ENCODE measurements at places on chromosomes 11 and 22. TPM values are rescaled to one million over a fixed set of nuclear protein-coding genes. Genes with fewer than 3 reads are reported as not detected.
A peak's percentile ranks its signal among the peaks of the same experiment; 100 is the strongest.

DNA sequence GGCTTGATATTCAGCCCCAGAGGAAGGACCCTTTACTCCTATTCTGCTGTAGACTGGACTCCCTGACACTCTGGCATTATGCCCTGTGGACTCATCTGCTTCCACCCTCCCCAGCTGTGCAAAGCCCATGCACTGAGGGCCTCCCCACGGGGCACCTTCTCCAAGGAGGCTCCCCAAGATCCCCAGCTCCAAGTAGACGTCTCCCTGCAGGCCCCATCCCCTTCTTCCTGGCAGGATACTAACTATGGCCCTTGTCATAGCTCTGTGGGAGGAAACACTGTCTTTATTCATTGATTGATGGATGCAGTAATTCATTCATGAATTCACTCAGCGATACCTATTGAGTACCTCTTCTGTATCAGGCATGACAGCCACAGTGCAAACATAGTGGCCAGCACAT is 15.3 kb upstream of the APOL6 start:
- no peak overlapping the region for H3K27ac ChIP-seq
- H3K27me3 ChIP-seq, result no peaks in the 10 kb centered on the region
- no peak for DNase-seq
- H3K4me3 ChIP-seq, result no peak overlapping the region

DNA sequence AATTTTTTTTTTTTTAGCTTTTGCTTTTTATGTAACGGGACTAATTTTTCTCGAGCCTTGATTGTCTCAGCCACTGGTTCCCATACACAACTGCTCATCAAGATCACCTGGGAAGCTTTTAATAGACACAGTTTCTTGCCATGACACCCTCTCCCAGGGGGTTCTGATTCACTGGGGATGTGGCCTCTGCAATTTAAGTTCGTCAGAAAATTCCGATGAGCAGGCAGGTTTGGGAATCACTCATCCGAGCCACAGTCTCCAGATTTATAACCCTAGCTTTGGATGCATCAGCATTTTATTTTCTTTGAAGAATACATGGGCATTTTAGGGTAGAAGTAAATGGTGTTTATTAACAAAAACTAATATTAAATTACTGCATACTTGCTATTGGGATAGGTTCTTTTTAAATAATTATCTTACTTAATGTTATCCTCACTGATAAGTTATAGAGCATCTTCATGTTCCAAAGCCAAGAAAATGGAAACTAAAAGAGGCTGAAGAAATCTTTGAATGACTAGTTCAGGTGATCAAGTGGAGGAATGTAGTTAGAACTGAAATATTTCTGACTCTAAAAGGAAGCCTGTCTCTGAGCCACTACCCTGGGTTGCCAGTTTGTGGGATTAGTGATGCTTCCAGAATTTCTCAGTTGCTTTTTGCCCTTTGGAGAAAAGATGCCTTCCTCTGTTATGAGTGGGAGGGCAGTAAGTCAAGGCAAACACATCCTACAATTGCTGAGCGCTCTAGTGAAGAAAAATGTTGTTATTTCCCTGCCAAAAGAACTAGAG is 319.0 kb downstream of the DDX10 start:
- DNase-seq, result no peak
- no peaks in the 10 kb centered on the region for H3K36me3 ChIP-seq

GRCh38 chr11:64859542-64860414 is 15.3 kb upstream of the CDC42BPG start:
- no peak for DNase-seq
- H3K27me3 ChIP-seq, result no peaks in the 10 kb centered on the region
- H3K36me3 ChIP-seq, result peaks cover 8% of the 10 kb centered on the region
- peaks cover 21% of the 10 kb centered on the region for H3K4me1 ChIP-seq
- H3K27ac ChIP-seq, result no peak overlapping the region
- no peak overlapping the region for H3K4me3 ChIP-seq

GRCh38 chr11:117627259-117627658 is 169.8 kb downstream of the DSCAML1 start:
- H3K27me3 ChIP-seq, result no peaks in the 10 kb centered on the region
- H3K27ac ChIP-seq, result no peak overlapping the region
- H3K36me3 ChIP-seq, result no peaks in the 10 kb centered on the region
- DNase-seq, result no peak
- peaks cover 11% of the 10 kb centered on the region for H3K4me1 ChIP-seq

GRCh38 chr22:35840302-35840739 is 122.6 kb downstream of the APOL5 start:
- DNase-seq, result peak; percentile 98
- peaks cover 33% of the 10 kb centered on the region for H3K4me1 ChIP-seq
- H3K36me3 ChIP-seq, result no peaks in the 10 kb centered on the region
- H3K27me3 ChIP-seq, result no peaks in the 10 kb centered on the region
- peak overlapping the region; percentile 91 for H3K27ac ChIP-seq

DNA sequence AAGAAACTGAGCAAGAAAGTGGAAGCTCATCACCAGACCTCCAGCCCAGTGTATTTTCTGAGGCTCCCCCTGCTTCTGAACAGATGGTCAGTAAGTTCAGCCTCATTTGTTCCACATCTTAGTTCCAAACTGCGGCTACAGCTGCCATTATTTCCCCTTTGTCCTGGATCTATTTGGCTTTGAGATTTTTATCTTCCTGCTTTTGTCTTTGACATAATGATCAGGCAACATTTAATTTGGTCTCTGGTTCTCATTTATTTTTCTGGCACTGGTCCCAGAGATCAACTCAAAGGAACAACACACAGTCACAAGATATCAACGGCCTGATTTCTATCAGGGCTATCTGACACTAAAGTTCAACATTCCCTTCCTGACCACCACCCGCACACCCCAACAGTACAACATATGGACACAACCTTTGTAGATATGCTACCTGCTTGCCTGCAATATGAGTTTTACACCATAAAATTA is 137.5 kb downstream of the FAM76B start:
- no peak overlapping the region for H3K27ac ChIP-seq
- H3K27me3 ChIP-seq, result no peaks in the 10 kb centered on the region
- no peak overlapping the region for H3K4me3 ChIP-seq
- no peaks in the 10 kb centered on the region for H3K36me3 ChIP-seq

GRCh38 chr11:128903248-128904061 is 12.3 kb downstream of the KCNJ5 start:
- no peaks in the 10 kb centered on the region for H3K36me3 ChIP-seq
- no peak for DNase-seq

DNA sequence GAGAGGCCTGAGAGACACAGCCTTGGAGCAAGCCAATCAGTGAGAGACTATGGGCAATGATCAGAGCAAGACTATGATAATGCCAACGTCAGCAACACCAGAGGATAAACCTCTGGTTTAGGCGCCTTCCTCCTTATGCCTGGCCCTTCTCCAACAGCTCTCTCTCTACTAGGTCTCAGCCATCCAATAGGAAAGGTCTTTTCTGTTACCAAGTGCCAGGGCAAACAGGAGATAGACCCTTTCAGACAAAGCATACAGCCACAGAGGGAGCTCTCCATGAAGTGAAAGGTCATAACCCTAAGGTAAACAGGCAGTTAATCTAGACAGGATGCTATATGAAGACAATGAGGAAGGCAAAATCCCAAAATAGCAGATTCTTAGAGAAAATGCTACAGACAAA is 9.5 kb downstream of the STK33 start:
- H3K36me3 ChIP-seq, result no peaks in the 10 kb centered on the region
- no peaks in the 10 kb centered on the region for H3K27me3 ChIP-seq
- H3K4me1 ChIP-seq, result no peaks in the 10 kb centered on the region
- no peak overlapping the region for H3K4me3 ChIP-seq
- no peak overlapping the region for H3K27ac ChIP-seq
- DNase-seq, result no peak

- peak overlapping the region; percentile 81 for H3K27ac ChIP-seq
- H3K36me3 ChIP-seq, result no peaks in the 10 kb centered on the region
- H3K27me3 ChIP-seq, result no peaks in the 10 kb centered on the region
- DNase-seq, result peak; percentile 95
Observed at GRCh38 chr22:32880893-32881596, 79.5 kb downstream of the TIMP3 start.

- no peaks in the 10 kb centered on the region for H3K36me3 ChIP-seq
- H3K27ac ChIP-seq, result no peak overlapping the region
- no peak for DNase-seq
- no peaks in the 10 kb centered on the region for H3K4me1 ChIP-seq
- H3K27me3 ChIP-seq, result no peaks in the 10 kb centered on the region
Observed at GRCh38 chr22:48100685-48101417, 1338.4 kb downstream of the TBC1D22A start.

DNA sequence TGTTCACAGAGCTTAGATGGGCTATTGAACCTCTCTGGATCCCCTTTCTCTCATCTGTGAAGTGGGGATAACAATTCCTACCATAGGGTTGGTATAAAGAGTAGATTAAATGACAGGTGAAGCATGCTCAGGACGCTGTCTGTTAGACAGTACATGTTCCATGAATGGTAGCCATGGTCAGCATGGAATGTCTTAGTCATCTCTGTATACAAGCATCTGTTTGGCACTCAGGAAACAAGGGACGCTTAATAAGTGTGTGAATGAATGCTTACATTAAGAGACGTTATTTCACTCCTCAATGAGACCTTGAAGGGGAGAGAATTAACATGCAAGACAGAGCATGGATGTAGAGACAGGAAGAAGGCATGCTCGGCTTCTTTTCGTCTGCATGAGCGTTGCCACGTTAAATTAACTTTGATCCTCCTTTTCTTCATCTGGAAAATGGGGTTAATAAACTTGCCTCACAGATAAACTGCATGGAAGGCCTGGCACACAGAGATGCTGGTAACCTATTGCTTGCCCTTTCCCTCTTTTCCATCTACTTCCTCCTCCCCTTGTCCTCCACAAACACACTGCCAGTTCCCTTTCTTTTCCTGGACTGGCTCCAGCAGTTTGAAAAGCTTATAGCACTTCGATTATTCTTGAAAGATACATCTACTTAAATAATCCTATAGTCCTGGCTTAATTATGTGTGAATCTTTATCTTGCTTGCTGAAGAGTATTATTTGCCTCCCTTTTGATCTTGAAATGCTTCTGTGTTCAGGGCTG is 267.2 kb upstream of the MTNR1B start:
- H3K4me3 ChIP-seq, result no peak overlapping the region
- H3K27ac ChIP-seq, result no peak overlapping the region
- H3K4me1 ChIP-seq, result peaks cover 9% of the 10 kb centered on the region
- H3K36me3 ChIP-seq, result no peaks in the 10 kb centered on the region

GRCh38 chr11:107999759-108000455 is 8.8 kb upstream of the CUL5 start:
- no peaks in the 10 kb centered on the region for H3K27me3 ChIP-seq
- H3K4me1 ChIP-seq, result no peaks in the 10 kb centered on the region
- H3K36me3 ChIP-seq, result no peaks in the 10 kb centered on the region
- no peak overlapping the region for H3K27ac ChIP-seq
- peak; percentile 84 for DNase-seq
- H3K4me3 ChIP-seq, result no peak overlapping the region

GRCh38 chr11:3188496-3189195 is 23.5 kb upstream of the OSBPL5 start:
- no peaks in the 10 kb centered on the region for H3K36me3 ChIP-seq
- H3K27ac ChIP-seq, result no peak overlapping the region
- H3K27me3 ChIP-seq, result no peaks in the 10 kb centered on the region
- H3K4me3 ChIP-seq, result no peak overlapping the region

GRCh38 chr11:44028401-44028800 is 19.4 kb upstream of the ACCSL start:
- no peak overlapping the region for H3K4me3 ChIP-seq
- H3K27ac ChIP-seq, result no peak overlapping the region
- H3K36me3 ChIP-seq, result no peaks in the 10 kb centered on the region
- H3K27me3 ChIP-seq, result no peaks in the 10 kb centered on the region

DNA sequence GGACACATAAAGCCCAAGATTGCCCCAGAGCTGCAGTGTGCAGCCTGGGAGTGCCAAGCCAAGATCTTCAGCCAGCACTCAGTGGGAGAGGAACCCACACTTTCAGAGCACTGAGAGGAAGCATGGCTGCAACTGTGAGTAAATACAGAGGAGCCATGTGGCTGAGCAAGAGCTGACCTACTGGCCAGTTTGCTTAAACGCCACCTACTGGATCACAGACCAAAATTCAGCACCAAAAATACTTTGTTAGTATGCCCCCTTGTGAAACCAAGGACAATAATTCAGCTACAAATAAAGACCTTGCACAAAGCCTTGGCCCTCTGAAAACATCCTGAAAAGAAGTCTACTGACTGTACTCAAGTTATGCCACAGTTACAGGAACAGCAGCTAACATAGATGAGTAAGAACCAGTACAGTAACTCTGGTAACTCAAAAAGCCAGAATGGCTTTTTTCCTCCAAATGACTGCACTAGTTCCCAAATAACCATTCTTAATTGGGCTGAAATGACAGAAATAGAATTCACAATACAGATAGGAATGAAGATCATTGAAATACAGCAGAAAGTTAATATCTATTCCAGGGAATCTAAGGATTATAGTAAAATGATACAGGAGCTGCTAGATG is 10.1 kb upstream of the OR4A15 start:
- H3K4me3 ChIP-seq, result no peak overlapping the region
- no peak overlapping the region for H3K27ac ChIP-seq
- H3K36me3 ChIP-seq, result no peaks in the 10 kb centered on the region
- DNase-seq, result no peak

GRCh38 chr11:6437993-6438392 is 2.8 kb downstream of the HPX start:
- DNase-seq, result no peak
- H3K4me1 ChIP-seq, result peaks cover 15% of the 10 kb centered on the region
- no peak overlapping the region for H3K4me3 ChIP-seq
- no peaks in the 10 kb centered on the region for H3K36me3 ChIP-seq
- no peaks in the 10 kb centered on the region for H3K27me3 ChIP-seq

FZD4 gene
- total RNA-seq, result 37.2 TPM

MS4A12 gene
- total RNA-seq, result not detected

TBX10 gene
- total RNA-seq, result not detected

CHID1 gene
- total RNA-seq, result 58.1 TPM

GGTLC3 gene
- 1.2 TPM for total RNA-seq

OSM gene
- total RNA-seq, result not detected

CELSR1 gene
- 37.4 TPM for total RNA-seq

TEX12 gene
- not detected for total RNA-seq

HBE1 gene
- total RNA-seq, result 0.32 TPM

SPINDOC gene
- 44.5 TPM for total RNA-seq

APOL1 gene
- 0.11 TPM for total RNA-seq

ELF5 gene
- not detected for total RNA-seq

WT1 gene
- 5.0 TPM for total RNA-seq
